ENCODE measurements at places on chromosomes 6 and 20.

GRCh38 chr20:11748436-11748835, 169.3 kb upstream of the BTBD3 start:
- DNase-seq = no peak

- DNase-seq = no peak
These were observed 16.2 kb downstream of the GFOD1 start for GRCh38 chr6:13471184-13471583.

GRCh38 chr6:126134491-126134890, 148.2 kb downstream of the TRMT11 start:
- no peak for DNase-seq

GRCh38 chr6:128438393-128438792, 82.0 kb downstream of the PTPRK start:
- DNase-seq = no peak

- no peak for DNase-seq
These were observed 694 bp upstream of the FAM120B start for GRCh38 chr6:170305805-170306323.

DNA sequence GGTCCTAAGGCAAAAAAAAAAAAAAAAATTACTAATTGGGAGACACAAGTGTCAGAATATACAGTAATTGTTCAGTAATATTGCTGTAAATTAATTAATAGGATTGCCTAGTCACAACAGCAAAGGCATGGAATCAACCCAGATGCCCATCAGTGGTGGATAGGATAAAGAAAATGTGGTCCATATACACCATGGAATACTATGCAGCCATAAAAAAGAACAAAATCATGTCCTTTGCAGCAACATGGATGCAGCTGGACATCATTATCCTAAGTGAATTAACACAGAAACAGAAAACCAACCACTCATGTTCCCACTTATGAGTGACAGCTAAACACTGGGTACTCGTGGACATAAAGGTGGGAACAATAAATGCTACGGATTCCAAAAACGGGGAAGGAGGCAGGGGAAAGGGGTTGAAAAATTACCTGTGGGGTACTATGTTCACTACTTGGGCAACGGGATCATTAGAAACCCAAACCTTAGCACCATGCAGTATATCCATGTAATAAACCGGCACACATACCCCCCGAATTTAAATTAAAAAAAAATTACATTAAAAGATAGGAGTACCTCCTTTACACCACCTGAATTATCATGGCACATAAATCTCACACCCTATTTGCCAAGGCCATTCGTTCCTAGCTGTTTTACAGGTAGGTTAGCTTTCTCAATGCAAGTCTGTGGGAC, 689 bp upstream of the PFDN4 start:
- DNase-seq = no peak

GRCh38 chr6:72941751-72942150, 283.5 kb downstream of the KHDC1L start:
- DNase-seq = no peak

DNA sequence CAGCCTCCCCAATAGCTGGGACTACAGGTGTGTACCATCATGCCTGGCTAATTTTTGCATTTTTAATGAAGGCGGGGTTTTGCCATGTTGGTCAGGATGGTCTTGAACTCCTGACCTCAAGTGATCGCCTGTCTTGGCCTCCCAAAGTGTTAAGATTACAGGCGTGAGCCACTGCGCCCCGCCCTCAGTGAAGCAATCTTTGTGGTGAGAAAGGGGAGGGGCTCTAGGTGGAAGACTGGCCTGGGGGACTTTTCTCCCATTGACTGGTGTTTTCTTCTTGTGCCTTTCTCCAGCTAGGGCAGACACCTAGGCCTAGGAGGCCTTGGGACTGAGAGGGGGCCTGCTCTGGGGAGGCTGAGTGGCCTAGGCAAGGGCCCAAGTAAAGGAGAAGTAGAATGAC, 84.1 kb downstream of the DNAAF9 start:
- no peak for DNase-seq

DNA sequence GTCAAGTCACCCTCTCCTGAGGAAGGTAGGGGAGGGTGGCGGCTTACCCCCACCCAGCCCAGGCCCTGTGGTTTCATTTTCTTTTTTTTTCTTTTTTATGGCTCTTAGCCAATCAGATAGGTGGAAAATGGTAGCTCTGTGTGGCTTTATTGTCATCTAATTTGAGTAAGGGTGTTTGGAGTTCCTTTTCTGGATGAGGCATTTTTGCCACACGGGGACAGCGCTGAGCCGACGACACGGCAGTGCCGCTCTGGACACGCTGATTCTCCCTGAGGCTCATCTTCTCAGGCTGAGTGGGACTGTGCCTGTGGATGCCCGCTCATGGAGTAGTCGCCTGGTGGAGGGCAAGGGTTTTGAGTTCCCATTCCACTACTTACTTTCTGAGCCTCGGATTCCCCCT, 37.6 kb upstream of the ANGPT4 start:
- DNase-seq = no peak

- DNase-seq = no peak
These were observed 108.7 kb downstream of the ZFAND3 start for GRCh38 chr6:37928217-37928616.

GRCh38 chr6:169513478-169514193, 188.2 kb downstream of the WDR27 start:
- no peak for DNase-seq

DNA sequence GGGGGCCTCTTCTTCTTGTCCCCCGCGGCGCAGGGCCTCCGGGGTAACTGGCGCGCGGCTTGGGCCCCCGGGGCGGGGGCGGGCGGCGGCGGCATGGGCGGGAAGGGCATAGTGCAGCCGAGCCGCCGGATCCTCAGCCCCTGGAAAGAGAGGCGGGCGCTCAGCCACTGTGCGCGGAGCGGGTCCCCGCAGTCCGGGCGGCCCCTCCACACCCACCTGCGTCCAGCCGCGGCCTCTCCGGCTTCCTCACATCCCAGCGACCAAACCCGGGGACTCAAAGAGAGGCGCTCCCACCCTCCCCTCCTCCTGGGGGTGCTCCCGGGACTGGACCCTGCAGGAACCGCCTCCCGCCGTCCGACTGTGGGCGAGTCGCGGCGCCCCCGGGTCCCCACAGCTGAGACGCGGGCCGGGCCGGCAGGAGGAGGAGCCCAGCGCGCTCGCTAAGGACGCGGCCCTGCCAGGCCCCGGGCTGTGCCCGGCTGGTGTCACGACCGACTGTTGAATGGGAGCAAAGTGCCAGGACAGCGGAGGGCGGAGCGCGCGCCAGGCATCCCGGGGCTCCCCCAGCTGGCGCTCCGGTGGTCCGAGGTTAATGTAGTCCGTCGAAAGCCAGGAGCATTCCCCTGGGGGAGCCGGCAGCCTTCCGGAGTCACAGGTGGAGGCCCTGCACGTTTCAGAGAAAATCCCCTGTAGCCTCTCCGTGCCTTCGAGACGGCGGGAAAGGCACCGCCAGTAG, at the start of gene PRR18:
Gene PRR18, minus strand, starts transcription at position 360 of the 736 bp plus-strand sequence. Its CDS starts 250 bp downstream, at position 110.
- DNase-seq = peak; percentile 53

GRCh38 chr6:170149681-170150589, 140.9 kb downstream of the DLL1 start:
- no peak for DNase-seq

GRCh38 chr6:129686941-129687627, 22.9 kb downstream of the ARHGAP18 start:
- DNase-seq = no peak

- DNase-seq = peak; percentile 14
These were observed 104.6 kb downstream of the LRFN2 start for GRCh38 chr6:40482532-40482931.

DNA sequence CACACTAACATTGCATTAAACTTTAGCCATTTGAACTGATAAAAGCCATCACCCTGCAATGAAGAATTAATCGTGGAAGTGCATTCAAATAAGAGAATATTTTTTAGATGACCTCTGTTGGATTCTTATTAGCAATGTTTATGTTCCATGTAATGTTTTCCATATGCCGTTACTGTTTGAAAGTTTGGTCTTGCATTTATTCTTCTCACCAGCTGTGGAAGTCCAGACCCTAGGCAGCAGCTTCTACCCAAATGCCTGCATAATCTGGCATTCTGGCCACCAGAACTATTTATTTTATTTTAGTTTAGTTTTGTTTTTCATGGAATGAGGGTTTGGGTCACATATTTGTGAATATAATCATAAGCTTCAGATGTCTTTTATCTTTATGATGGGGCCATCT, 140.4 kb downstream of the SAMD5 start:
- DNase-seq = no peak

GRCh38 chr20:3751675-3752385, 15.7 kb downstream of the ADISSP start:
- DNase-seq = peak; percentile 21

GRCh38 chr6:156634951-156635371, 142.2 kb upstream of the ARID1B start:
- no peak for DNase-seq

DNA sequence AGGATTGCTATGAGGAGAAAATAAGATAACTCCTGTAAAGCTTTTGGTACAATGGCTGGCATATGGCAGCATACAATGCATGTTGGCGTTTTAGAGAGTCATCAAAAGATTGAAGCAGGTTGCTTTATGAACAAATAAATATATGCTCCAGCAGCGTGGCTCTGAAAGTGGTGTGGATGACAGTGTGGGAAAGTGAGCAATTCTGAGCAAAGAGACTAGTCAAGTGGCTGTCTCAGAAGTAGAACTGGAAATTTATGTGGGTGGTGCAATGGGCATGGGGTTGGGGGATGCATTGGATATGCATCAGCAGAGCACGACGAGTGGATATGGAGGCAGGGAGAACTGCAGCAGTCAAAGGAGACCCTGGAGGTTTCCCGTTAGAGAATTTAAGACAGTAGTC, 66.2 kb upstream of the PHACTR2 start:
- DNase-seq = no peak

DNA sequence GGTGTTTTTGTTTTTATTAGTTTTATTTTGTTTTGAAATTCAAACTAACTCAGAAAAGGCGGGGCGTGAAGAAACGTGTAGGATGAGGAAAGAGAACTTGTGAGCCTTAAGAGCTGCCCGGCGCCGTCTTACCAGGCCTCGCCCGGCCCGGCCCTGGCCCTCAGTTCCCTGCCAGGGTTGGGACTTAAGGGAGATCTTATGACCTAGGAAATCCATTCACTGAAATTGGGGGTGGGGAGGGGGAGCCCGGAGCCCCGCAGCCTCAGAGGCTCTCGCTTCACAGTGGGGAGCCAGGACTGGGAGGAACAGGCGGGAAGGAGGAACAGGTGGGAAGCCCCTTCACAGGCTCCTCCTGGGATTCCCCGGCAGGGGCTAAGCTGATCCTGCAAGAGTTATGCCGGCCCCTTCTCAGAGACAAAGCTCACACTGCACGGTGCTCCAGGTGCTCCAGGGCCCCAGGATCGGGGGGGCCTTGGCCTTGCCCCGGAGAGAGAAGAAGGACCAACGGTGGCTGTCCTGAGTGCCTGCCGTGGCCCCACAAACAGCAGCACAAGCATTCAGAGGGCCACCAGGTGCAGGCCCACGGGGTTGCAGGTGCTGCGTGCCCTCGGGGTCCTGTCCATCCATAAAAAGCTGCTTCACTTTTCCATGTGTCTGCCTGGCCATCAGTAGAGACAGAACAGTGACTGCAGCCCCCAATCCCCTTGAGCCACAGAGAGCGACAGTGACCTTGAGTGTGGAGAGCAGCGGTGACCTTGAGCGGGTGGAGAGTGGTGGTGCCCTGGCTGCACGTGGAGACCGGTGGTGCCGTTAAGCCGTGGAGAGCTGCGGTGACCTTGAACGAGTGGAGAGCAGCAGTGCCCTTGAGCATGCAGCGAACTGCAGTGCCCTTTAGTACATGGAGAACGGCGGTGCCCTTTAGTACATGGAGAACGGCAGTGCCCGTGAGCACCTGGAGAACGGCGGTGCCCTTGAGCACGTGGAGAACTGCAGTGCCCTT, 152.7 kb downstream of the DLL1 start:
- no peak for DNase-seq

- DNase-seq = no peak
These were observed 2.7 kb downstream of the BCAS1 start for GRCh38 chr20:54067606-54068174.

GRCh38 chr6:3355358-3356055, 96.8 kb downstream of the PSMG4 start:
- no peak for DNase-seq

GRCh38 chr6:137978252-137978896, 111.3 kb downstream of the TNFAIP3 start:
- no peak for DNase-seq

- DNase-seq = no peak
These were observed 38.3 kb upstream of the FAM184A start for GRCh38 chr6:119116712-119117281.

DNA sequence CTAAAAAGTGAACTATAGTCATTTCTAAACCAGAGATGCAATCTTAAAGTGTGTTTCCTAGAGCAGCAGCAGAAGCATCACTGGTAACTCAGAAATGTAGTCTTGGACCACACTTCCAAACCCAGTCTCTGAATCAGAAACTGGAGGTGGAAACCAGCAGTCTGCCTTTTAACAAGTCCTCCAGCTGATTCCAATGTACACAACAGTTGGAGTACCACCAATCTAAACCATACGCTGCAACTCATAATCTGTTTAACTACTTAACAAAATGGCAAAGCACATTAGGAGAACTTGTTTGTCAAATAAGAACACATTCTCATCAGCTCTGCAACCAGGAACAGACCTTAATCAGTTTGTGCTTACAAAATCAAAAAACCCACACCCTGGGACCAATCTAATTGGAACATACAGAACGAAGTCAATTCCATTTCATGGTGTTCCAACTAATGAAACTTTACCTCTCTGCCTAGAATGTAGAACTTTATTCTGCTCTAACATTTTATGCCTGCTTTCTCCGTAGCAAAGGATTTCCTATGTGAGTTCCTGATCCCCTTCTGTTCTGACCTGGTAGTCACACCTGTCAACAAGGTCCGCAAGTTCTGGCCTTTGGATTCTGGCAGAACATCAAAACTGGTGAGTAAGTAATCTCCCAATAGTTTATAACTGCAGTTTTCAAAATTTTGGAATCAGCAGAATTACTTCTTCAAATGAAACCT, 390.4 kb downstream of the HTR1B start:
- DNase-seq = no peak

- no peak for DNase-seq
These were observed 176.8 kb downstream of the CD83 start for GRCh38 chr6:14294270-14294951.

DNA sequence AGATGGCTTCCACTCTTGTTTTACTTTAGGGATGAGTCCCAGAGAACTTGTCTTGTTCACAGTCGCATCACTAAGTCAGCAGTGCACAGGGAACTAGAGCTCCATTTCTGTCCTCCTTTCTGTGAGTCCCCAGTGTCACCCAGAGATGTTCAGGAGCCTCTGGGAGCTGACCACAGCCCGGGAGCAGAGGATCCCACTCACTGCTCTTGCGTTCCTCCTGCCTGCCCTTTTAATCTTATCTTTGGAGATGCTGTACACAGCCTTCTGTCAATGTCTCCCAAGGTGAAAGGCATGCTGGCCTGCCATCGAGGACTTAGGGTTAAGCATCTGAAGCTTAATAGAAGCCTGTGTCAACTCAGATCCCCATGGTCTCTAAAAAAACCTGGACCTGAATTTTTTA, 71.2 kb downstream of the IGF2R start:
- no peak for DNase-seq

GRCh38 chr20:23403751-23404150, 17.5 kb downstream of the NAPB start:
- DNase-seq = no peak

- no peak for DNase-seq
These were observed 79.0 kb downstream of the SYNJ2 start for GRCh38 chr6:158060455-158061360.

- no peak for DNase-seq
These were observed 427.0 kb upstream of the SPTLC3 start for GRCh38 chr20:12581644-12582289.

Data from amygdala (tissue), 56 donors.